ENCODE measurements at places on chromosomes 12 and 14.

GRCh38 chr12:10170216-10170615 lies 1.7 kb downstream of the OLR1 start:
- no peak for DNase-seq

GRCh38 chr12:81114226-81114625 lies 36.3 kb downstream of the ACSS3 start:
- DNase-seq = no peak

- no peak for DNase-seq
Measured at GRCh38 chr12:116582610-116583009, 23.4 kb downstream of the MAP1LC3B2 start.

GRCh38 chr12:66049538-66050282 lies 80.8 kb downstream of the LLPH start:
- DNase-seq = no peak

DNA sequence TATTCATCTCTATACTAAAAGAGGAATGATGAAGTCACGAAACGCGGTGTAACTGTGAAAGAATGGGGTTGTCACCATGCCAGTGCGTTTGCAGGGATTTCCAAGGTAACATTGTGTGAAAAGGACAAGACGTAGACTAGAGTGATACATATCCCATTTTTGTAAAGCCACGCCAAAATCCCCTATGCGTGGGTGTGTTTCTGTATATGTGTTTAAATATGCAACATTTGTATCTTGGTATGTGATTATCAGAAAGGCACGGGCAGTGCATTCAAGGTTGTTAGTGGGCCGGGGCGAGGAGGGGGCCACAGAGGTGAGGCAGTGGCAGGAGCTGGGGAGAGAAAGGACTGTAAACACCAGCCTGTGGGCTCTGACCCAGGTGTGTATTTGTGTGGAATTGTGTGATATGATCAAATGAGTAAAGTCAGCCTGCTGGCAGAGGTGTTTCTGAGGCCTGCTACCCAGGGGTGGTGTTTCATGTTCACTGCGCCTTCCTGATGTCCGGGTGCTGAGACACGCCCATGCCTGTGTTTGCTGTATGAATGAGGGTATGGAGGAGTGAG lies 137.8 kb downstream of the ADGRD1 start:
- DNase-seq = no peak

- no peak for DNase-seq
Measured at GRCh38 chr14:30462358-30462757, 96.6 kb upstream of the G2E3 start.

- DNase-seq = no peak
Measured at GRCh38 chr12:119870457-119870856, 6.7 kb downstream of the CIT start.

GRCh38 chr14:24777678-24778077 lies 143.7 kb upstream of the GZMB start:
- no peak for DNase-seq

- no peak for DNase-seq
Measured at GRCh38 chr14:102363182-102363943, 622 bp downstream of the TECPR2 start.
